ENCODE measurements at places on chromosomes 7 and 10.

- DNase-seq, result peak; percentile 16
Measured at GRCh38 chr7:24587853-24588252, 14.6 kb downstream of the PALS2 start.

DNA sequence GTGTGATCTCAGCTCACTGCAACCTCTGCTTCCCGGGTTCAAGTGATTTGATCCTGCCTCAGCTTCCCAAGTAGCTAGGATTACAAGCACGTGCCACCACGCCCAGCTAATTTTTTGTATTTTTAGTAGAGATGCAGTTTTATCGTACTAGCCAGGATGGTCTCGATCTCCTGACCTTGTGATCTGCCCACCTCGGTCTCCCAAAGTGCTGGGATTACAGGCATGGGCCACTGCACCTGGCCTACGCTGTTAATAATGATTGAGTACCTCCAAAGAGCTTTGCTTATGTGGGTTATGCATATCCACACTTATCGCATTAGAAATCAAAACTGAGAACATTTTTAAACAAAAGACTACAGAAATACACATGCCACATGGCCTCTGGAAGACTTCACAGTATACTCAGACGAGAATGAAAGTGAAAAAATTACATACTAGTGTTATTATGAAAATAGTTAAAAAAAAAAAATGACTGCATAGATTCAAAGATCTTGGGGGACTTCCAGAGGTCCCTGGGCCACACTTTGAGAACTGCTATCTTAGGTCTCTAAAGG lies 25.4 kb downstream of the RPP38 start:
- no peak for DNase-seq

GRCh38 chr10:75395066-75395931 lies 6.3 kb downstream of the ZNF503 start:
- DNase-seq, result no peak

DNA sequence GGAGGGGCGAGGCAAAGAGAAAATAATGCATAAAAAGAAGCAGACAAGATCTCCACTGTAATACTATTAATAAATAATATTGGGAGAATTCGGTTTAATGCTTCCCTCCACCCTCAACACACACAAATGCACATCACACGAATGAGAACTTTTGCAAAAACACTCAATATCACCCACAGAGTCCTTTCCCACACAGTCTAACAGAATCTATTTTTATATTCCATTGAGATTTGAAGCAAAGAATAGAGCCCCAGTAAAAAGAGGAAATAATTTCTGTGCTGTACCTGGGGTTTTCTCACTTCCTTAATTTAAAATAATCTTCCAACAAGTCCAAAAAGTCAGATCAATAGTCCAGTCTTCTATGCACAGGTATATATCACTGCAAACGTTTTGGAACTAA lies 17.0 kb downstream of the PIK3AP1 start:
- DNase-seq, result no peak

GRCh38 chr7:124152859-124153692 lies 120.2 kb upstream of the TMEM229A start:
- DNase-seq, result no peak

GRCh38 chr7:45053941-45054340 lies 34.8 kb downstream of the NACAD start:
- no peak for DNase-seq

- DNase-seq, result no peak
Measured at GRCh38 chr10:74612195-74612594, 214.2 kb upstream of the KAT6B start.

DNA sequence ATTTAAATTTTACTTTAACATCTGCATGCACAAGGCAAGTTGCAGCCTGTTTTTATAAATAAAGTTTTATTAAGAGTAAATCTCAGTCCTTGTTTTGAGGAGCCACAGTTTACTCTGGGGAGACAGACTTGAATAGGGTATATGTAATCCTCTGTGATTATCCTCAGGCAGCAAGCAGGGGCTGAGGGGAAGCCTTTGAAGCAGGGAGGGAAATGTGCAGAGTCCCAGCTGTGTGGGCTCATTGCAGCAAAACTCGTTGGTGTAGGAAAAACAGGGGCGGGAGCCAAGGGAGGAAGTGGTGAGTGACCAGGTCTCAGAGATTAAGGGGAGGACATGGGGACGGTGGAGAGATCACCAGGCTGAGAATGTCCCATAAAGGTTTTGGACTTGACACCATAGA lies 34.3 kb upstream of the SMC3 start:
- DNase-seq, result no peak

- no peak for DNase-seq
Measured at GRCh38 chr10:116470071-116470470, 42.4 kb downstream of the PNLIPRP3 start.

DNA sequence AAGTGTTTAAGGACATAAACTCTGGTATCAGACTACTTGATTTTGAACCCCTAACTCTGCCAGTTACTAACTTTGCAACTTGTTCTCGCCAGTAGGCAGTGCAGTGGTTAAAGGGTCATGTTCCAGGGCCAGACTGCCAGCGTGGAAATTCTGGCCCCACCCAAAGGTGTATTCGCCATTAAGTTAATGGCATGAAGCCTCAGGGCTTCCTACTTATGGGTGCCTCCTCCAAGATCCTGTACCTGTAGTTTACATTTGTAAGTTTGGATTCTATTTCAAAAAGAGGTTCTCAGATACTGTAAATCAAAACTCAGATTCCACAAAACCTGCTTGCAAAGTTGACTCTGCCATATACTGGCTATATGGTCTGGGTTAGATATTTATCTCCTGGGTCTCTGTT lies 2.8 kb upstream of the PIP start:
- no peak for DNase-seq

DNA sequence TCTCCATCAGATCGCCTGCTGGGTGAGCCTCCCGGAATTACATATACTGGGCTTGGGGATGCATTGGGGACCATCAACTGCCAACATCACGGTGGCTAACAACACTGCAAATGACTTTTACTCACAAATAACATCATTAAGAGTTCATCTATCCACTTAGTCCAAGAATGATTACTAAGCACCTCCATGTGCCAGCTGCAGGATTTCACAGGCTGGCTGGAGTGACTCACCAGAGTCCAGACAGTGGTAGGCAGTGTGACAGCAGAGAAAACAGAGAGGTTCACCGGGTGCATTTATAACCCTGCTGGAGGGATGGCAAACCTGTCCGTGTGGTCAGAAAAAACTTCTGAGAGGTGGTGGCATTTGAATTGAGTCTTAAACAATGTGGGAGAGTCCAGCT lies 3.2 kb upstream of the IGFBP3 start:
- DNase-seq, result no peak

GRCh38 chr10:3421537-3422257 lies 249.1 kb upstream of the PITRM1 start:
- DNase-seq, result no peak

DNA sequence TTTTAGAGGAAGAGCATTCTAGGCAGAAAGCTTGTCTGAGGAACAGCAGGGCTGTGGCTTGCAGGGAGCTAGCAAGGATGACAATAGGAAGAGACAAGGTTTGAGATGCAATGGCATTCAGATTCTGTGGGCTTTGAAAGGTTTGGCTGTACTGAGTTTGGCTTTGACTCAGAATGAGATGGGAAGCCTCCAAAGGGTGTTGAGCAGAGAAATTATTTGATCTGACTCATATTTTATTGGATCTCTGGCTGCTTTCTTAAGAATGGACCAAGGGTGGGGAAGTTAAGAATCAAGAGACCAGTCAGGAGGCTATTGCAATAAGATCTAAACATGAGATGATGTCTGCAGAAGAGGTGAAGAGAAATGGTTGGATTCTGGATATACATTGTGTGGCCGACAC lies 273.2 kb downstream of the CDK14 start:
- DNase-seq, result no peak

DNA sequence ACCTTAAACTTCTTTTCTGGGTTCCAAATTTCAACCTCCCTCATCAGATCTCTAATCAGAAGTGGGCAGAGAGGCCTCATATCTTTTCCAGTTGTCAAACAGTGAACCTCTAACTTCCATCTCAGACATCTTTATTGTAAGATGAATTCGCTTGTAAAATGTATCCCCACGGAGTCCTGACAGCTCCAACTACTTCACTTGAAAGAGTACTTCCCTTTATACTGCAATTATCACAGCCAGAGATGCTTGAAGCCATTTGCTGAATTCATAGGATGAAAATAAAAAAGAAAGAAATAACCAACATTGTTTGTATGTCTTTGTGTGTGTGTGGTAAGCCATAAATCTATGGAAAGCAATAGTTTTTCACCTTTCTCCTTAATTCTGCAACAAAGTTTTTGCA lies 175.2 kb downstream of the GRM3 start:
- no peak for DNase-seq

DNA sequence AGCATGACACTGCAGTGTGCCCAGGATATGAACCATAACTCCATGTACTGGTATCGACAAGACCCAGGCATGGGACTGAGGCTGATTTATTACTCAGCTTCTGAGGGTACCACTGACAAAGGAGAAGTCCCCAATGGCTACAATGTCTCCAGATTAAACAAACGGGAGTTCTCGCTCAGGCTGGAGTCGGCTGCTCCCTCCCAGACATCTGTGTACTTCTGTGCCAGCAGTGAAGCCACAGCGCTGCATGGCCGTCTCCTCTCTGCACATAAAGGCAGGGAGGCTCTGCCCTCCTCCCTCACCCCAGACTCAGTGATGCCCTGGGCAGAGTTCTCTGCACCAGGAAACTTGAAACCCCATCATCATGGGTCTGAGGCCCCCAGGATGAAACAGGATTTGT lies 70.7 kb upstream of the PRSS58 start:
- DNase-seq, result no peak

DNA sequence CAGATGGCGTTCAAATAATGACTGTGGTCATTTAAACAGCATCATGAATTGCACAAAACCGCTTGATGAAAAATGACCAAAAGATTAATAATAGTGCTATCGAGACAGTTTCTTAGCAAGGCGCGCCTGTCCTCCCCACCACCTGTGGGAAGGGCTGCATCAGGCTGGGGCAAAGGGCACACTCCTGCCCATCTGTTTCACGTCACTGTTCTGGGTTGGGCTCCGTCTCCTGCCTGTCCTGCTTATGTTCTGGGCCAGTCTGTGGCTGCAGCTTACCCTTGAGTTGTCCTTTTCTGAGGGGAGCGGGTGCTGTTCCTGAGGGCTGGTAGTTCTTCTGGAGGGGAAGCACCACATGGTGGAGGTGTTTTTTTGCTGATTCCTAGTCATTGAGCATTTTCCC lies 13.3 kb downstream of the RBM17 start:
- no peak for DNase-seq

DNA sequence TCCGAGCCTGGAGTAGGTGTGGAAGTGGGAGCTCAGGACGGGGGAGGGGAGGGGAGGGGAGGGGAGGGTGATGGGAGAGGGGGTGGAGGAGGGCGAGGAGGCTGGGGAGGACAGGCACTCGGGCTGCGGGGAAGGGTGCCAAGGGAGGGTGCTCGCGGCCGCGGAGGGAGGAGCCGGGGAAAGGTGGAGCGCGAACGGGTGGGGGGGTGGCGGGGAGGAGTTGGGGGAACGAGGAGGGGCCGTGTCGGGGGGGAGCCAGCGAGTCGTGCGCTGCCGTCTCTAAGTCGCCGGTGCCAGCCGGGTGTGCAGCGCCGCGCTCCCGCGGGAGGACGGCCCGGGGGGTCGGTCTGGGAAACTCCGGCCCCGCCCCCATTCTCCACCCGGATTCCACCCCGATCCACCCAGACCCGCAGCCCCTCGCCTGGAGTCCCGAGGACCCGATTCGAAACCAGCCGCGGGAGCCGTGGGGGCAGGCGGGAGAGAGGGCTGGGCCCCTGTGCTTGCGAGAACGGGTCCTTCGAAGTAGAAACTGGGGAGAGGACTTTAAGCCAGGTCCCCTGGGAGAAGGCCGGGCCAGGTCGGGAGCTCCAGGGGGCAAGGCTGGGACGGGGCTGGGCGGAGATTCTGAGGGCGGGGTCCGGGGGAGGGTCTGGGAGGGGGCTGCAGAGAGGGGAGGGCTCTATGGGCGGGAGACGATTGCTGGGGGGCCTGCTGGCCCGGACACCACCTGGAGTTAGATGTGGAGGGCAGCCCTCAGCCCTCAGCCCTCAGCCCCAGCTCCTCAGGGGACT lies at the start of gene ZNF467:
TSS of gene ZNF467 (minus strand) at position 143 of the 791 bp plus-strand sequence. CDS start 2,556 bp downstream, outside the sequence.
- no peak for DNase-seq

DNA sequence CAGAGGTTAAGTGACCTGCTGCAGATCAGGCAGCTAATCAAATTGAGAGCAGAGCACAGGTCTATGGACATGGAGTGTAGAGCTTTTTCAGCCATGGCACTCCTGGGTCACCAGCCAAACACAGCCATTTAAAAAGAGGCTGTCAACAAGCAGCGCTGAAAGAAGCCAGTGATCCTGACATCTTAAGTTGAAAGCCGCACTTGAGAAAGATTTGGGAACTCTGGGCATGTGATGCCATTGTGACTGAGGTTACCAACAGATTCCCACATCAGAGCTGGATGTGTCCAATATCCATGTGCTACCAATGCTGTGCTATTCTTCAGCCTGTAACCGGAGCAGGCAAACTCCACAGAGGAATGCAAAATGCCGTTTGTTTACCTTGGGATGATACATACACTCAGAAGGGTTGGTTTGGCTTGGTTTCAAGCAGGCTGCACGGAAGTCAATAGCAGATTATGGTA lies 56.2 kb upstream of the ABLIM1 start:
- DNase-seq, result no peak

GRCh38 chr10:59907918-59908807 lies 1.8 kb upstream of the CCDC6 start:
- peak; percentile 16 for DNase-seq

DNA sequence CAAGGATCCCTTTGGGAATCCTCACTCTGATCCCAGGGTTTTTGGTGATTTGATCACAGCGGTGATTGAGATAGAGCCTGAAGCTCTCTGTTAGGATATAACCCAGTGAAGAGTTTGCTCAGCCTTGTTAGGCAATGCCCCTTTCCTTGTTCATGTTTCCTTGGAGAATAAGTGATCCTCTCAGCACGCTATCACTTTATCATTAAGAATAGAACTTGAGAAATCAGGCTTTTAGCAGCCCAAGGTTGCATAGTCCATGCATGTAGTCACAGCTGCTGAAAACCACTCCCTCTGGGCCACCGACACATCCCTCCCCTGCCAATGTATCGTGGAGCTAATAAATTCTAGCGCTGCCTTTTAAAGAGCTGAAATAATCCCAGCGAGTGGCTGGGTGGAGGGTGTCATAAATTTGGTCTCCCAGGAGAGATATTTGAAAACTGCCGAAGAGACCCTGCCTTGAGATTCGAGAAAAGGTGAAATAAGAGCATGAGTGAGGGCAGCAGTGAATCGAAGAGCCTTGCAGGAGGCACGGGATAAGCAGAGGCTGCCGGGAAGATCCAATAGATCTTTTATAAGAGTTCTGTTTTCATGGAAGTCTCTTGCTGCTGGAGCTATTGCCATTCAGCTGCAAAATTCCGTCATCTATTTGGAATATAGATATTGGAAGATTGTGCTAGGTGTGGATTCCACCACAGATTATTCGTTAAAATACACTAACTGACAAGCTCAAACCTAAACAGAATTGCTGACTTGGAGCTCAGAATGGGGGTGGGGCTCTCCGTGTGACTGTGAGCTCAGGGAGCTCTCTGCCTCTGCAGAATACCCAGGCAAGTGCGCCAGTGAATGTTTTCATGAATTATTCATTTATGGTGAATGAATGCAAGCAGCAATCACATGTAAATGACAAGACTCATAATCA lies 249.8 kb downstream of the TRIL start:
- no peak for DNase-seq

GRCh38 chr7:38368191-38368605 lies 94.8 kb upstream of the TARP start:
- DNase-seq, result no peak

Data from stimulated activated CD8-positive, alpha-beta memory T cell treated with anti-CD3 and anti-CD28 coated beads, Interleukin-4, amount 100 ng/mL, for 1 hour (primary cell).